HT-29 (cell line): ENCODE measurements at places on chromosomes 5 and 9.

DNA sequence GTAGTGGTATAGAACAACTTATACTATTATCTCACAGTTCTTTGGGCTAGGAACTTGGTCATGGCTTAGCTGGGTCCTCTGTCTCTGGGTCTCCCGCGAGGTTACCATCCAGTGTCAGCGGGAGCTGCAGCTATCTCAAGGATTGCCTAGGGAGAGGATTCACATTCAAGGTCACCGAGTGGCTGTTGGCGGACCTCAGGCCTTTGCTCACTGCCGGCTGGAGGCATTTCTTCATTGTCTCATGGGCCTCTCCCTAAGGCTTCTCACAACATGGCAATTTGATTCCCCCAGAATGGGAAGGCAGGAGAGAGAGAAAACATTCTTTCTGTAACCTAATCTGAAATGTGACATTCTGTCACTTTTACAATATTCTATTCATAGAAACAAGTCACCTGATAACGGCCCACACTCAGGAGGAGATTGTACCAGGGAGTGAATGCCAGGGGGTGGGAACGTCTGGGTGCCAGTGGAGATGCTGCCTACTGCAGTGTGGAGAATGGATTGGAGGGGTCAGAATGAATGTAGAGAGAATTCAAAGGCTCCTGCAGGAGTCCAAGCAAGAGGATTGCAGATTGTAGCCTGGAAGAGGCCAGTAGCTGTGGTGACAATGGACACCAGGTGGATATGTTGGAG, 29.5 kb upstream of the ANKRD18A start:
- no peak for DNase-seq

GRCh38 chr5:125357660-125358059, 611.2 kb upstream of the ZNF608 start:
- no peak for DNase-seq

DNA sequence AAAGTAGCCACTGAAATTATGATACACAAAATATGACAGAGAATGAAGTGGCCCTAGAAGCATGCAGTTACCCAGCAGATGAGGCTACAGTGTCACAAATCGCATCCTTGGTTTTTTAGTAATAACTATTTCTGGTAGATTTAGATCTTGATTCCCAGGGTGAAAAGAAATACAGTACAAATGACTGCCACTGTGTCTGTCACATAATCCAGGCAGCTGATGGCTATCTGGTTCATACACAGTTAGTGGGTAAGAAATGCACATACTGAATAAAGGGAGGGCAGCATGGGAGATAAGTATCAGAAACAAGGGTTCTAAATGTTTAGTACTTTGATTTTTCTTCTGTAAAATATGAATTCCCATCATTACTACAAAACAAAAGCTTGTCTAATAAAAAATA, 41.5 kb downstream of the POC5 start:
- no peak for DNase-seq

- no peak for DNase-seq
Measured at GRCh38 chr5:149435015-149435376, 55.9 kb upstream of the IL17B start.

GRCh38 chr5:103218164-103218563, 40.4 kb upstream of the MACIR start:
- no peak for DNase-seq
